ENCODE measurements at places on chromosomes 4 and X.

DNA sequence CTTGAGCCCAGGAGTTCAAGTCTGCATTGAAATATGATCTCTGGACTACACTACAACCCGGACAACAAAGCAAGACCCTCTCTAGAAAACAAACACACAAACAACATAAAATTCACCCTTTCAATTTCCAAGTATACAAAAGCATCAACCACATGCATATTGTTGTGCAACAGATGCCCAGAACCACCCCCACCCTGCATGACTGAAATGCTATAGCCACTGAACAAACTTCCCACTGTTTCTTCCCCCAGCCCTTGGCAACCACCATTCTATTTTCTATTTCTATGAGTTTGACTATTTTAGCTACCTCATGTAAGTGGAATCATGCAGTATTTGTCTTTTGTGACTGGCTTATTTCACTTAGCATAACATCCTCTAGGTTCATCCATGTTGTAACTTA, 14.2 kb upstream of the C4orf51 start:
- DNase-seq: peak; percentile 3

GRCh38 chr4:153541456-153542096, 75.4 kb downstream of the TMEM131L start:
- peak; percentile 46 for DNase-seq

DNA sequence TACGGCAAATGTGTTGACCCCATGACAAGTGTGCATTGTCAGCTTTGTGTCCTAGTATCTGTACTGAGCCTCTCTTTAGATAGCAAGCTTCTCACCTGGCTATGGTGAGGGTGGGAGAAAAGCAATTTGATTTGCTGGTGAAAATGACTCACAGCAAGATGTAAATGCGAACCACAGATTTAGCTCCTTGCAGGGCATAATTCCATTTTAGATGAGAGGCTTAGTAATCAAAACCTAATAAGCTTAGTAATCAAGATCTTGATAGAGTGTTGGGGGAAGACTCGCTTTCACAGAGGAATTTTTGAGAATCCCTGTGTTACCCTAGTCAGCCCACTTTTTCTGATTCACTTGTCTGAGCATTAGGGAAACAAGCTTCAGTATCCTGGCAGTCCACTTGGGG, 7.7 kb upstream of the OCIAD2 start:
- no peak for DNase-seq

DNA sequence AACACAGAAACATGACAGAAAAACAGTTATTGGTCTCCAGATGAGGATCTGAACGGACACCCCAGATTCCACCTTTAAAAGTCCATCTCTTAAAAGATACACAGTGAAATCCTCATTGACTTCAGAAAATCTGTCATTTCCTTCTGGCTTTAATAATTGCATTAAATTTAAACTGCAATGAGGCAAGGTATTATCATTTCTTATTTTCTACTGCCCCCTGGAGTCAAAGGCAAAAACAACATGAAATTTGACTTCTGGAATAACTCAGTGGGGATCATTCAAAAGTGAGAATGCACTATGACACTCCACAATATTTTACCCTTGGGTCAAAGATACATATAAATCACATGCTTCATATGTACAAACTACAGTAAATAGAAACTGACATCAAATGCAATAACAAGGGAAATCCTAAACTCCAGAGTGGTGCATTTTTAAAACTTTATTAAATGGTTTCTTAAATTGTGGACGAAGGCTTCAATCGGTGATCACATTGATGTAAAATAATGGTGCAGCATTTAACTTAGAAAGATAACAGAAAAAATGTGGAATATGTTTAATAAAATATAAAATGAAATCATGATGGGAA, 56.4 kb upstream of the SPANXN1 start:
- peak; percentile 20 for DNase-seq

DNA sequence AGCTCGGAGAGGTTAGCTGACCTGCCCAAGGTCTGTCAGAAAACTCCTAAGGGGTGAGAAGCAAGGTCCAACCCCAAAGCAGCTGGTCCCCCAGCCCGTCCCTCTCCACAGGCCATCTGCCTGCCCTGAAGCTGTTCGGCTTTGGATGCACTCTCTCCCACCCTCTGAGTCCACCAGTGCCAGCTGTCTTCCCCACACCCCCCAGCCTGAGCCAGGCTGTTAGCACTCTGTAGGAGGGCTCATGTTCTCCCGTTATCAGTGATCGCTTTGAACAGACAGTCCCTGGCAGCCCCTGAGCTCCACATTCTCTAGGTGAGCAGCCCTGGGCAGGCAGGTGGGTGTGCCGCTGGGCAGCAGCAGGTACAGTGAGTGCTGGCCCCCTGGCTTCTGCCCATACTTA, 16.0 kb downstream of the ZNF185 start:
- DNase-seq: no peak

GRCh38 chr4:105023668-105024055, 123.0 kb upstream of the TET2 start:
- DNase-seq: no peak

GRCh38 chr4:180100433-180101344, 2142.5 kb upstream of the TENM3 start:
- DNase-seq: no peak

DNA sequence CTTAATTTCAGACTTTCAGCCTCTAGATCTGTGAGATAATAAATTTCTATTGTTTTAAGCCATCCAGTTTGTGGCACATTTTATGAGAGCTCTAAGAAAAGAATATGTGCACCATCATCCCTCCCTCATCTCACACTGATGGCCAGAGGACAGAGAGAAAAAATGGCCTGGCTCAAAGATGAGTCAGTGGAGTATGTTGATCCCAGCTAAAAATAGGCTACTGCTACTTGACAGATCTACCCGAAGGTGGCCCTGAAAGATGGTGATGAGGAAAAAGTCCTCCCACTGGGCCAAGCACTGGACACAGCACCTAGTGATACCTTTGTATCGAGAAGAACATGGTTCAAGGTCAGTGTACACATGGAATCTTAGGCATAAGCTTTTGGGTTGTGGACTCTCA, 38.2 kb upstream of the DCTD start:
- DNase-seq: no peak

DNA sequence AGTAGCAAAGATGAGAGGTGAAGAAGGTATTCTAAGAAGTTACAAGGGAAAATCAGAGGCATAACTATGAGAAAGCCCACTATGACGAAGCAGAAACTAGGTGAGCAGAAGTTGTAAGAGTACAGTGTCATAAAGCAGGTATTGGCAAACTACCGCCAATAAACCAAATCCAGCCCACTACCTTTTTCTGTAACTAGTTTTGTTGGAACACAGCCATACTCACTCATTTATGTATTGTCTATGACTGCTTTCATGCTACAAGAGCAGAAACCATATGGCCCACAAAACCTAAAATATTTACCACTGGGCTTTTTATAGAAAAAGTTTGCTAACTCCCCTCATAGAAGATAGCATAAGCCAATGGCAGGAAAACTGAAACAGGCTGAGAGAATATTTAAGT, 31.8 kb upstream of the ZCCHC13 start:
- no peak for DNase-seq

- no peak for DNase-seq
Measured at GRCh38 chrX:150044556-150044955, 106.3 kb upstream of the EOLA2 start.

DNA sequence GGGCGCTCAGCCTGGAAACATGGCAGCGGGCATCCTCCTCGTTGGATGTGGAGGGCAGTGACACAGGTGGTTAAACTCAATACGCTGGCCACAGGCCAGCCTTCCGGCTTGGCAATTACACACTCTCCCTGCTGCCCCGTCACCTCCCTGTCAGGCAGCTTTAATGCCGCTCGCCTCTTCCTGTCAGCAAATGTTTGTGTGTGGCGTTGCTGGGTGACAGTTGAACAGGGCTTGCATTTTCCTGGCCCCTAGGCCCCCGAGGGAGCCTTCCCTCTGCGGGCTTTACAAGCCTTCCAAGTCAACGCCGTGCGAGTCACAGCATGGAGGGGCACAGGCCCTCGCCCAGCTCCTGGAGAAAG, 620.0 kb downstream of the BCOR start:
- DNase-seq: peak; percentile 38

DNA sequence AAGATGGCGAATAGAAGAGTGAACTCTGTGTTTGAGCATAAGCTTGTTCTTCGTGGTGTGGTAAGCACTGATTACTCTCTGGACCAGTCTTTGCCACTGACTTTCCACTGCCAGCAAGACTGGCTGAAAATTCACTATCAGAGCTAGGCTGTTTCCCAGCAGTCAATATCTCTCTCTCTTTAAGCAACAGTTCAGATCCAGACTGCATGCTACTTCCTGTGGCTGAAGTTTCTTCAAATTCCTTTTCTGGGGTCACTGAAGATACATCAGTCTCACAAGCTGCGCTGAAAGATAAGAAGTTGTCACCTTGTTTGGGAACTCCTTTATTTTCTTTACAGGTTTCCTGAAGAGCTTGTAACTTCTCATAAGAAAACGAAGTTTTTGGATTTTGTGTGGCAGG, 54.0 kb upstream of the FAM120C start:
- no peak for DNase-seq

GRCh38 chr4:136484996-136485395, 1047.3 kb downstream of the PCDH18 start:
- peak; percentile 25 for DNase-seq

GRCh38 chr4:109821185-109821584, 5.6 kb downstream of the GAR1 start:
- no peak for DNase-seq

GRCh38 chr4:168474660-168475320, 5.5 kb downstream of the DDX60L start:
- DNase-seq: no peak

GRCh38 chr4:24863799-24864198, 49.0 kb downstream of the CCDC149 start:
- no peak for DNase-seq

DNA sequence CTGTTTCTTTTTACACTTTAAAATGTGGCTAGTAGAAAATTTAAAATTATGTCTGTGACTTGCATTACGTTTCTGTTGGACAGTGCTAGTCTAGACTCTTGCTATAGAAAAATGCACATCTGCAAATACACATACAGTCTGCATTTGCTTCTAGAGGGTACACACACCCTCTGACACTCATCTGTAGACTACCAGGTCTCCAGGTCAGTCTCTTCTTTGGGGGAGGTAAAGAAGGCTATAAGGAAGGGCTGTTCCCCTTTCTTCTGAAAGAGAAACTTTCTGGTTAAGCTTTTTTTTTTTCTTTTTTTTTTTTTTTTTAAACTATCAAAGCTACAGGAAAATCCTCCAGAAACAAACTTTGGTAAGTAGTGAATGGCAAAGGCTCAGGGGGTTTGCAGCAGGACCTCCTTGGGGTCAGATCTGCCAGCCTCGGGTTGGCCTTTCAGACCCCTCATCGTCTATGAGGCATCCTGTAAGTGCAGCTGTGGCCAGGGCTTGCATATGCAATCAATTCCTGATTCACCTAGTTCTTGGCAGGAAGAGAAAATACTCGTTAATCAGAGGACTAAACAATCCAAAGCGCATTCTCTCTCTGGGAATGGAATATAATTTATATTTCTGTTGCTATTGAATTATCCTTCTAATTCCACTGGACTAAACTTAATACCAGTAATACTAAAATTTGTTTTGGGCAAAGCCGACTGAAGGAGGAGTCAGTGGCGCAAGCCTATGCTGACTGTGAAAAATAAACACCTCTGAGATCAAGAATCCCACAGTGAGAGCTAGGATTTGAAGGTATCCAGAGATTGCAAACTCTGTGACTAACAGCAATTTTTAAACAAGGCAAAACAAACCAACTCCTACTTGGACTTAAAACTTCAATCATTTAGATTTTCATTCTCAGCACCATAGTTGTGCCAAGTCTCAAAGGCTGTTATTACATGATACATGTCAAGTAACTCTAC, 109.3 kb upstream of the TBC1D9 start:
- DNase-seq: no peak

GRCh38 chr4:169315530-169316343, 45.0 kb upstream of the SH3RF1 start:
- peak; percentile 49 for DNase-seq

- no peak for DNase-seq
Measured at GRCh38 chrX:44871931-44872820, 812 bp upstream of the KDM6A start.

DNA sequence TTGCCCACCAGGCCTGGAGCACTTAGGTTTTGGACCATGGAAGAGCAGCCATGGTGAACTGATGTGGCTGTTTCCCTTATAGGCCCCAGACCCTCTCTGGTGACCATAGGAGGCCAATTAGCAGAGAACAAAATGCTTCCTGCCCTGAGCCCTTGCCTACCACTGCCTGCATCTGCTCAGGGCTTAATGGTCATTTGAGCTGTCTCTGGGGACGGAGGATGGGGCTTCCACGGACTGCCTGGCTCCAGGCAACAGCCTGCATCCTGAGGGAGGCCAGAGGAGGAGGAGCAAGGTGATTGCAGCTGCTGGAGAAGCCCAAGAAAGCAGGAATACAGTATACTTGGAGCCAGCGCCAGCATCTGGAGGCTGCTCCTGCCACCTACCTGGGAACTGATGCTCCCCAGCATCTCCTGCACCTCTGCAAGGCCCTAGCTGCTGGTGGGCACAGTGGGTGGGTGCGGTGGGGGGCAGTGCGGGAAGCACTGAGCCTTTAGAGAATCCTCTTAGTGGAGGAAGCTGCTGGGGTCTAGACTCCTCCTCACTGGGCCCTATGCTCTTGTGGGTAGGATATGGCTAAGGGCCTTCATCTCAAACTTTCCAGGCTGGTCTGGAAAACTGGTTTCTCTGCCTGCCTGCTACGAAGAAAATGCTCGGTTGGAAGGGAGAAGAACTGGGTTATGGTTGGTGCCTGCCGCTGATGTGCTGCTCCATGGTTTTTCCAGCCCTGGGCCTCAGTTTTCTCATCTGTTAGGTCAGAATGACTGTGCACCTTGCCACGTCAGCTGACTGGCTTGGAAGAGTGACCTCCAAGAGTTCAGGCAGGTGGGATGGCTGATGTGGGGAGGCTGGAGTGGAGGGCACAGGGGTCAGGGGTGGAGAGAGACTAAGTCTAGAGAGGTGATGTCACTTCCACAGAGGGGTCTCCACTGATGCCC, 158.8 kb upstream of the PJA1 start:
- DNase-seq: no peak

GRCh38 chrX:17802756-17803155, 58.3 kb downstream of the RAI2 start:
- DNase-seq: no peak

- no peak for DNase-seq
Measured at GRCh38 chr4:12576409-12576808, 907.7 kb downstream of the RAB28 start.

DNA sequence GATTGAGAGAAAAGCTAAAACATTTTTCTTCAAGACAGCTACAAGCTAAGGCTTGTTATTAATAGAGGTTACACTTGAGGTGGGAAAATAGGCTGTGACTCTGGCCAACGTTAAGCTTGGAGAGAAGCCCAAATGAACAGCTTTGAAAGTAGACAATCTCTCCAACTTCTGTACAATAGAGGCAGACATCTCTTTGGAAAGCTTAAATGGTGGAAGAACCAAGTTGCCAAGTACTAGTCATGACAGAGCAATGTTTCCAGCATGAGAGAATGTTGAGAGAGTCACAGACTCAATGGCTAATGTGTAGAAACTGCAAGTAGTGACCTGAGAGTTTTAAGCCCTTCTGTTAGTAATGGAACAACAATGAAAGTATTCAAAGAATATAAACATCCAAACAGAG, 298.1 kb downstream of the INPP4B start:
- DNase-seq: peak; percentile 17

Data from cardiac fibroblast (primary cell).